Hair follicle dermal papilla cell (primary cell): ENCODE measurements at places on chromosomes 7 and 10. TPM values are rescaled to one million over a fixed set of nuclear protein-coding genes. Genes with fewer than 3 reads are reported as not detected.

CNNM1 gene
- 0.36 and 0.97 TPM in 2 replicates for total RNA-seq

ASB15 gene
- total RNA-seq = not detected in 2 replicates

IFIT1 gene
- 35.3 and 36.5 TPM in 2 replicates for total RNA-seq

PTPN20 gene
- total RNA-seq = 3.8 and 5.2 TPM in 2 replicates

OR13A1 gene
- total RNA-seq = not detected in 2 replicates
